ENCODE measurements at places on chromosomes 2 and 18.

GRCh38 chr18:75828379-75828778, 400.9 kb upstream of the SMIM21 start:
- DNase-seq, result no peak

DNA sequence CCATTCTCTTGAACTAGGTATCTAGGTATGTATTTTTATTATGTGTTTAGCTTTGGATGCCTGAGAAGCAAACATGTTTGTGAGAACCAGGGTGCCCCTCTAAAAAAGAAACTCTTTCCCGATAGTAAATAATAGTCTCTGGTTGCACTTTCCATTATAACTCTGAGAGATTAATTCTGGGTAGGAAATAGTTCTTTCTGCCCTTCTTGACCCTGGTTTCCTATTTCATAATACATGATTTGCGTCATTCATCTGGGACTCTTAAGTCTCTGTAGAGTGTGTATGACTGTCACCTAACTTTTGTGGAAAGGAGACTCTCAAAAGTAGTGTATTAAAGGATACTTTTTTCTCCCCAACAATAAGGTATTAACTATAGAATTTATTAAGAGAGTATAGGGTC, 31.5 kb downstream of the ACSL3 start:
- no peak for DNase-seq

- no peak for DNase-seq
These were observed 189.2 kb downstream of the SMAD7 start for GRCh38 chr18:48761582-48761981.

GRCh38 chr2:104140361-104140760, 713.6 kb upstream of the POU3F3 start:
- no peak for DNase-seq

DNA sequence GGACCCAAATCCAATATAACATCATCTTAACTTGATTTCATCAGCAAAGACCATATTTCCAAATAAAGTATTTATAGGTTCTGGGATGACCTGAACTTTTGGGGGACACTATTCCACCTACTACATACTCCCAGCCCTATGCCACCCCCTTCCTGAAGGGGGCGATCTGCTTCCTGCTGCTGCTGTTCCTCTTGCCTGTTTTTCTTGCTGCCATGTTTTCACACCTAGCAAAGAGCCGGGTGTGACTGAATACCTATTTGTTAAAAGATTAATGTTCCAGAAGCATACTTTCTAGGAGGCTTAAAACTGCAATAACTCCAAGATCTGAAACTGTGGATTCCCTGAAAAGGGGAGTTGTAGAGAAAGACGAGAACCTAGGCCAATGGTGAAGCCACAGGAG, 89.7 kb downstream of the ICOS start:
- no peak for DNase-seq
